NCI-H1930 (cell line): ENCODE measurements at places on chromosomes 4 and X.

DNA sequence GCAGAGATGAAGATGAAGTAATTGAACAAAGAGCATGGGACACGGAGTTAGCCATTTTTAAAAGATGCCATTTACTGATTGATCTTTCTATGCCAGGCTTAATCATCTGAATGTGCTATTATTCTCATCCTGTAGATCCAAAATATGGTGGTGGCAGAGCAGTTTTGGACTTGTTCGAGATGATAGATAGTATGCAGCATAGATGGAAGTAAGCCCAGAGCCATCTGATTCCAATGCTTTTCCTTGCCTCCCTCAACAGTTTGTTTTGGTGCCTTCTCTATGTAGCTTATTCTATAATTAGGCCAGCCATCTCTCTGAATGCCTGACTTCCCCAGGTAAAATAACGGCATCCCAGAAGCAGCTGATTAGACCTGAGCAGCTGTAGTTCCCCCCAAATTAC lies 152.6 kb upstream of the CLNK start:
- no peak for DNase-seq

- no peak for DNase-seq
Measured at GRCh38 chr4:145774473-145774872, 94.5 kb downstream of the C4orf51 start.

- no peak for DNase-seq
Measured at GRCh38 chrX:150542846-150543229, 25.6 kb upstream of the MTM1 start.

- DNase-seq = no peak
Measured at GRCh38 chr4:100519205-100519604, 1.4 kb upstream of the EMCN start.

GRCh38 chr4:147683188-147683591 lies 773 bp downstream of the PRMT9 start:
- no peak for DNase-seq
